ENCODE measurements at places on chromosomes 6 and 20.

- no peak for DNase-seq
These were observed 179.5 kb downstream of the ADAT2 start for GRCh38 chr6:143271024-143271423.

DNA sequence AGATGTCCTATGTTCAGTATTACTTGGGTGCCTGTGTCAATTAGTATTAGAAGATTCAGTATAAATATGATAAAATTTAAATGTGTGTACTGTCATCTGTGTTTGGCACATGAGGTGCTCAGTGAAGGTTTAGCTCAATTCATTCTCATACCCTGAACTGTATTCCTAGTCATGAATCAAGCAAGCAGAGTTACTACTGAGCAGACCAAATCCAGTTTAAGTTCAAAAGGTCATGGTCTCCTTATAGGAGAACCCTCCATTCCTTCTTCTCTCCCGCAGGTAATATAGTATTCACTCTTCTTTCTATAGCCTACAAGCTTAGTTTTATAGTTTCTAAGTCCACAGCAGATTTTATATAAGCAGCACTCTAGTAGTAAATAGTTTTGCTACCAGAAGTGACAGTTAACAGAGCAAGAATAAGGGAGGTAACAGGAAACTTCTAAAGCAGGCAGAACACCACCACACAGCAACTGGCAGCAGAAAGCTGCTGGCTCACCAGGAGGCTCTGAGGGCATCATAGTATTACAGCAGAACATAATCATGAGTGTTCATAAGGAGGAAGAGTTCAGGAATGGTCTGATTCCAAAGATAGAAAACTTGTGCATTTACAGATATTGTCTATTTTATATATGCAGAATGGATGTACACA lies 133.2 kb downstream of the SLC16A10 start:
- DNase-seq: no peak

- DNase-seq: no peak
These were observed 123.9 kb upstream of the PHACTR1 start for GRCh38 chr6:12592634-12593033.

GRCh38 chr6:51466427-51466826 lies 621.0 kb downstream of the PKHD1 start:
- no peak for DNase-seq

DNA sequence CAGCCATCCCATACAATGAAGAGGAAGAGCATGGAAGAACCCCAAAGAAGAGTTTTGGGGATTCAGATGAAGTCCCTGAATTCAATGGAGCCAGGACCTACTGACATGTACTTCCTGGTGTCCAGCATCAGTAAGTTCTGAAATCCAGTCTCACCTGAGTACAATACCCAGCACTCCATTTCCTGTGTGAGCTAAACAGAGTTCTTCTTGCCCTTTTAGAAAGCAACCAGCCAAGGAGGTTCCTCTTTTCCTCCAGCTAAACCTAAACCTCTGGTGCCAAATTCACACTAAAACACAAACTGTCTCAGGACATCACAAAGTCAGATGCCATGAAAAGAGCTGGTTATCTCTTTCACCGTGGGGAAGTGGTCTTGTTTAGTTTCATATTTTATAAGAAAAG lies 71.5 kb downstream of the PKHD1 start:
- no peak for DNase-seq

DNA sequence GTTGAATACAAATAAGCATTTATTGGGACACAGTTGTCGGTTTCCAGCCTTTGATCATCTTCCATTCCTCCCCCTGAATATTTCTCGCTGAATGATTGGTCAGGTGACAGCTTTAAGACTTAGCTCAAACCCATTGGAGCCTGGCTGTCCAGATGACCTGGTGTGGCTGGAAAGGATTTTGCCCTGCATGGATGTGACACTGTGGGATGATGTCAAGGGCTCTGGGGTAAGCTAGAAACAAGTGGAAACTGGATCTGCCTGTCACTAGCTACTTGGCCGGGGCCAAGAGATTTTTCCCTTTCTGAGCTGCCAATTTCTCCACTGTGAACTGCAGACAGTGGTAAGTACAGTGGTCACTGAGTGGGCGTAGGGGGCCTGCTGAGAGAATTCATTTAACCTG lies 41.9 kb upstream of the MYLIP start:
- no peak for DNase-seq

DNA sequence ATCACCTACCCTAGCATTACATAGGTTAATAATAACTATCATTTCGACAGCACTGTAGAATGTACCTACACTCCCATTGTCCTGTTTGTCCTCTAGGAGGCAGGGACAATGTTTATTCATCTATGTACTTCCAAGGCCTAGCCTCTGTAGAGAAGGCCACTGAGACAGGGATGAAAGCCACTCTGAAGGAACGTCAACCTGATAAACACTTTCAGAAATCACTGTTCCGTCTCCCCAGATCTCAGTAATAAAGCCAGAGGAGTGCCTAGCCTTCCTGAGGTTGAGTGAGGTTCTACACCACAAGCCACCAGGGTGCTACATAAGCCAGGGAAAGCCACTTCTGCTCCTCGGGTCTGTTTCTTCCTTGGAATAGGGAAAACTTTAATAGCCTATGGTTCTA lies 44.8 kb downstream of the POPDC3 start:
- DNase-seq: no peak

DNA sequence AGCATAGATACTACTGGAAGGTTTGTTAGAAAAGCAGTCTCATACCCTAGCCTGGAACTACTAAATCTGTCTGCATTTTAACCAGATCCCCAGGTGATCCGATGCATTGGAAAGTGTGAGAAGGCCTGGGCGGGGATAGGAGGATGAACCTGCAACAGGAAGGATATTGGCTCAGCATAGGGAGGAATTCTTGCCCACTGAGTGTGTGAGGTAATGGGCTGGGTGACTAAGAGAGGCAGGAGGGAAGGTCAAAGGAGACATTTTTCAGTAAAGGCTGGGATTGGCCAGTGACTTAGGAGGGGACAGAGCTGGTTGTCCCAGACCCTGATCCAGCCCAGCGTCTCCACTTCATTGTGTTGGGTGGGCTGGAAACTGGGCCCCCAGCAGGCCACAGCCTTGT lies 191.0 kb upstream of the LRFN2 start:
- DNase-seq: no peak

DNA sequence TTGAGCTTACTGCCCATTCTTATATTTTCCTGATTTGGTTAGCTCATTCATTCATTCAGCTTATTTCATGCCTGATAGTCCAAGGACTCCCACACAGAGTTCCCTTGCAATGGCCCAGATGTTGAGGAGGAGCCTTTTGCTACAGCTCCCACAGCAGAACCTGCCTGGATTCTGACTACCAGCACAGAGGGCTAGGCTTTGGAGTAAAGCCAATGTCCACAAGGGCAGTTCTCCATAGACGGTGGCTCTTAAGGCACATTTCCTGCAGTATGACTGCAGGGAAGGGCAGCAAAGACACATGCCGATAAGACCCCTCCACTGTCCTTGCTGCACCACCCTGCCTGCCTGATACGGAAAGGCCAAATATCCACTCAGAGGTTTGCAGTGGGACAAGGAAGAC lies 112.3 kb upstream of the SYNDIG1 start:
- no peak for DNase-seq

GRCh38 chr20:5569021-5569420 lies 181.2 kb upstream of the SHLD1 start:
- peak; percentile 27 for DNase-seq

GRCh38 chr20:4483961-4484360 lies 237.7 kb upstream of the PRND start:
- no peak for DNase-seq

GRCh38 chr6:118507636-118508035 lies 40.5 kb upstream of the PLN start:
- no peak for DNase-seq

DNA sequence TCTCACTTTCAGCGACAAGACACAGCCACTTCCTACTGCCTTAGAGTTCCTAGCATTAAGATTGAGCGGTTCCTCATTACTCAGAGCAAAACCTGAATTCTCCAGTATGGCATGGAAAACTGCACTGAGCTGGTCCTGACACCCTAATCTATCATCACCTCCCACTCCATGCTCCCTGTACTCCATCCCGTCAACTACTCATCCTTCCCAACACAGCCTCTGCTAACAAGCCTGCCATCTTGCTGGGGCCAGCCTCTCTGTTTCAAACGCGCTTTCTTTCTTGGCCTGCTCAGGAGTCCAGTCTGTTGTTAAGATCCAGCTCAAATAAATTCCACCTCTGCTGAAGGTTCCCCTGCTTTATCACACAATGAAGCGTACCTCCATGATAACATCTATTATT lies 12.0 kb downstream of the PRKN start:
- DNase-seq: no peak

DNA sequence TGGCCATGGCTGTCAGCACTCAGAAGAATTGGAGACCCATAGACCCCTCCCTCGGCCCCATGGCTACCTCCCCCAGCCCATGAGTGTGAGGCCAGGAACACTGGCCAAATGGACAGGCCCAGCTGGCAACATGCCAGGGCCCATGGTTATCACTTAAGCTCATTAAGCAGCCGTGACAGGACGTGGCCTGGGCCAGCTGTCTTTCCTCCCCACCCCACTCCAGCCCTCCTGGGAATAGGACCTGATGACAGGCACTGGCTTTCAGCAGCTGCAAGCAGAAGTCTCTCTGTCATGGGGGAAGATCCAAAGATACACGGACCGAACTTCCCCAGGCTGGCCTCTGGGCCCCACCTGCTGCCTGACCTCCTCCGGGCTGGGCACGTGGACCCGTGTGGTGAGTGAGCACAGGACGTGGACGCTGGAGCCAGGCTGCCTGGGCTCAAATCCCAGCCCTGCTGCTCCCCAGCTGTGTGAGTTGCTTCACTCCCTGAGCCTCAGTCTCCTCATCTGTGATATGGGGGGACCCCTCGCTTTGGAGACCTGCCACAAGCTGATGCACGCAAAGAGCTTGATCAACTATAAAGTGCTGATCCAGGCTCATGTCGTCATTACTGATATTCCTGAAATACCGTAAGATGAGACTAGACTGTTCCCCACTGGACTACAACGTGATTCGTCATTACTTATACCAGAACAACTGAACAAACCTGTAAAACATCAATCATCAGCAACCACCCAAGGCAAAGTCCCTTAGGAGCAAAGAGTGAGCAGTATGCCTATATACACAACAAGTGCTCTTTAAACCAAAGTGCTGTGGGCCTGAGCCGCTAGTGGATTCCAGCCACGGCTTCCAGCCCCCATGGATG lies 22.0 kb upstream of the VSTM2L start:
- DNase-seq: no peak

- no peak for DNase-seq
These were observed 73.1 kb downstream of the NCOA3 start for GRCh38 chr20:47574616-47575364.

- no peak for DNase-seq
These were observed 73.1 kb downstream of the PHACTR2 start for GRCh38 chr6:143750877-143751276.

DNA sequence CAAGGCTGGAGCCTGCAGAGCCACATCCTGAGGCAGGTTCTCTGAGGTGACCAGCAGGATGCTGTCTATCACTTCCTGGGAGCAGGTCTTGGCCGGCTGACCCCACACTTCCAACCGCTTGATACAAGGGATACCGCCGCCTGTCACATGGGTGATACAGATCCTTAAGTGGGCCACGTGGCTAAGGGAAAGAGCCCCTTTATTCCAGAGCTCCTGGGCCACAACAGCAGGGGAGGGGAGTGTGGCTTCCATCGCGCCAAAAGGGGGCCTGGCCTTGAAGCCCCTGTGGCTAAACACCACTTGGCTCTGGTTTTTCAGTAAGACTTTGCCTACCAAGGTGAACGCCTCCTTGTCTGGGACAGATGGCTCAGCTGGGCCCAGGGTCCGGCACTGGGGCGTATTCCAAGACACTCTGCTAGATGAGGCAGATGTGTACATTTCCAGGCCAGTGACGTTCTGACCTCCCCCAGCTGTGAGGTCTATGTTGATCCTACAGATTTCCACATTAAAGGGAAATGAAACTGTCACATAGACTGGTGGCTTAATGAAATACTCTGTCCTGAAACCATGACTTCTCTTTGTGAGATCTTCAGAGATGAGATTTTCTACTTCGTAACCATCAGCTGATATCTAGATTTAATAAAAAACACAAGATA lies 37.6 kb upstream of the AVP start:
- no peak for DNase-seq

DNA sequence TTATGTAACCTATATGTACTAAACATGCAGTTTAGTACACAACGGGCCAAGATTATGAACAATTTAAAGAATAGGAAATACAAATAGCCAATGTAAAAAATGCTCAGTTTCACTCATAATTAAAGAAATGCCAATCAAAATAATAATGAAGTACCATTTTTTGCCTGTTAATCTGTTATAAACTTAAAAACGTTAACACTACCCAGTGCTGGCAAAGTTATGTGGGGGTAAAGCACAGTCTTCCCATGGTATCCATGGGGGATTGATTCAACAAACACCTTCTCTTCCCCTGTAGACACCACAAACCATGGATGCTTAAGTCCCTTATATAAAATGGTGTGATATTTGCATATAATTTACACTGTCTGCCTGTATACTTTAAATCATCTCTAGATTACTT lies 205.3 kb upstream of the SIM1 start:
- DNase-seq: no peak

All from stimulated activated naive CD8-positive, alpha-beta T cell treated with anti-CD3 and anti-CD28 coated beads, Interleukin-15, amount 100 ng/mL, for 72 hours (primary cell).